ENCODE measurements at places on chromosomes 2 and 18. TPM values are rescaled to one million over a fixed set of nuclear protein-coding genes. Genes with fewer than 3 reads are reported as not detected.

Gene SLC23A3
- total RNA-seq = 3.3 TPM

Gene KCNG3
- not detected for total RNA-seq

Gene TRIM43
- total RNA-seq = not detected

Gene SPP2
- total RNA-seq = not detected
